ENCODE measurements at places on chromosomes 11 and 22. TPM values are rescaled to one million over a fixed set of nuclear protein-coding genes. Genes with fewer than 3 reads are reported as not detected.

BLID gene
- total RNA-seq, result 8.0 TPM

DNA sequence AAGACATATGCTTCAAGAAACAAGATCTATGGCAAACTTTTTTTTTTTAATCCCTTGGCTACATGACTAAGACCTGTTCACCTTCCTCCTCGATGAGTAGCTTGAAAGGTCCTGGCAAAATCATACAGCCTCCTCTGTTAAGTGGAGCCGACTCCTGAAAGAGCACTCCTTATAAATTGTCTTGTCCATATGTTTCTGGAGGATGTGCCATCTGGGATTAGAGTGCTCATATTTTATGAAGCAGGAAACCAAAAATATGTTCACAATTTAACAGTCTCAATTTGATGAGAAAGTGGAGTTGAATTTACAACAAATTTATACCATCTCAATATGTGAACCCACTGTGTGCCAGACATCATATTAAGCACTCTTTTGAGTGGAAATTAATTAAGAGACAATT is 912.1 kb upstream of the FAT3 start:
- no peak for DNase-seq

MMP13 gene
- total RNA-seq, result 0.13 TPM

DNA sequence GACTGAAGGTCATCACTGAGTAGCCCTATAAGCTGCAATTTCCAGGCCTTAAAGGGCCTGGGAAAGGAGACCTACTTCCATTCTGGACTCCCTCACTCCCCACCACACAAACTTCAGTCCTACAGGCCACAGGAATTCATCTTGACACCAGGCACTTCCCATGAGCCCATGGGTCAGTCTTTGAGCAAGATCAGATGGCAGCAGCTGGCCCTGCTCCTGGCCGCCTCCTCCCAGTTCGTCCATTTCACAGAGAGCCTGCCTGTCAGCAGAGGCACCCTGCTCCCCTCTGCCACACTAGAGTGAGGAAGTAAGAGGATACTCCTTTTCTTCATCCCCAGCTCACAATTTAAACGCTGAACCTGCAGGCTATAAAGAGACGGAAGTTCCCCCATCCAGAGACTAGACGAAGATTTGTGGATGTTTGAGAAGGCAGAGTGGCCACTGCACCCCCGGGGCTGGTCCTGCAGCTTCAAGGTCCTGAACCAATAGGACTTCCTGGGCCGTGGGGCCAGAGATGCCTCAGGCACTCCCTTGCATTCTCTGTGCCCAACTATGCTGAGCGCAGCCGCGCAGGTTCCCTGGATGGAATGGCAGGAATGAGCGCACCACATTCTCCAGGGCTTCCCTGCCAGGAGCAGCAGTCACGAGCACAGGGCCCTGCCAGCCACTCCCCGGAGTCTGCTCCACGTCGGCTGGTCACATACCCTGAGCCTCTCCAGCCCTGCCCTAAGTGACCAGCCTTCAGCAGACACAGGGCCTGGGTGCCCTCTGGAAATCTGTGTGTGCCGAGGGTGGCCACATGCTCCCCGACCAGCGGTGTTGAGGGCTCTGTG is 33.5 kb upstream of the BID start:
- DNase-seq, result peak; percentile 56

Data from LHCN-M2 (cell line).